Umbilical cord (tissue), 2 donors: ENCODE measurements at places on chromosomes 2 and 18. TPM values are rescaled to one million over a fixed set of nuclear protein-coding genes. Genes with fewer than 3 reads are reported as not detected.
A peak's percentile ranks its signal among the peaks of the same experiment; 100 is the strongest.

RBM44 gene
- total RNA-seq: 2.4 TPM

COA5 gene
- 24.3 TPM for total RNA-seq

G6PC2 gene
- 0.24 TPM for total RNA-seq

NOL4 gene
- total RNA-seq: 2.9 TPM

CYP26B1 gene
- total RNA-seq: 0.48 TPM

RUFY4 gene
- 13.7 TPM for total RNA-seq

RETSAT gene
- total RNA-seq: 55.1 TPM

UGT1A4 gene
- not detected for total RNA-seq

PTPRN gene
- 5.5 TPM for total RNA-seq

FNDC4 gene
- total RNA-seq: 3.1 TPM

TTR gene
- 15.6 TPM for total RNA-seq

IL1RL1 gene
- 4.6 TPM for total RNA-seq

CDK15 gene
- total RNA-seq: 6.7 TPM

LYG2 gene
- not detected for total RNA-seq

DNA sequence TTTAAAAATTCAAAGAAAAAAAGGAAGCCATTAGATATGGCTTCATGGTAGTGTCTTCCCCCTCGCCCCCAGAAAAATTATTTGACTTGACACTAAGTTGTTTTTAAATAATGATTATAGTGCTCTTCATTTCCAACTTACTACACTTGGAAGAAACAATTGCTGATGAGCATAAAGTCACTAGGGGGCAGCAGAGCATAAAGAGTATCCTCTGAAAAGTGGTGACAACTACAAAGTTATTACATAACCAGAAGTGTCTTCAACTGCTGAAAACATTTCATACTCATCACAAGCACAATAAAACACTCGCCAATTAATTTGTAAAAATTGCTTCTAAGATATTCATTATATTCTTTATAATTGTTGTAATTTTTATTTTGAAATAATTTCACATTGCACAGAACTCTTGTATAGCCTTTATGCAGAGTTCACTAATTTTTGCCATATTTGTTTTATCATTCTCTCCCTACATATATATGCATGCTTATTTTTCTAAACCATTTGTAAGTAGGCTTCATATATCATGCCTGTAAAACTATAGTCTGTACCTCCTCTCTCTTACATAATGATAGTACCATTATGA lies 54.9 kb downstream of the EXOC6B start:
- peak; percentile 82 for DNase-seq

DNA sequence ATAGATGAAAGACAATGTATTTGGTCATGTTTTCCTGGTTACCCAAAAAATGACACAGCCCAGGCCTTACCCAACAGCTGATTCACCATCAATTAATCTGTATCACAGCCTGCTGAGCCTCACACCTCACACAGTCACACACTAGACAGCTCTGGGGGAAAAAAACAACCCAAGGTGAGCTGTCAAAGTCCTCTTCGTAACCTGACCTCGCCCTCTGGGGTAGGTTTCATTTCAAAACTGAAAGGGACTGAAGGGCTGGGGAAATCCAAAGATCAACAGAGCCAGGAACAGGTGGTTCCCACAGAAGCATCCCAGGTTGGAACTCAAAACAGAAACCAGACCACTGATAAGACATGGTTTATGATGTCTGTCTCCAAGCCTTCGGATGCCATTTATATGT lies 18.2 kb upstream of the PCBP1 start:
- no peak for DNase-seq

DNA sequence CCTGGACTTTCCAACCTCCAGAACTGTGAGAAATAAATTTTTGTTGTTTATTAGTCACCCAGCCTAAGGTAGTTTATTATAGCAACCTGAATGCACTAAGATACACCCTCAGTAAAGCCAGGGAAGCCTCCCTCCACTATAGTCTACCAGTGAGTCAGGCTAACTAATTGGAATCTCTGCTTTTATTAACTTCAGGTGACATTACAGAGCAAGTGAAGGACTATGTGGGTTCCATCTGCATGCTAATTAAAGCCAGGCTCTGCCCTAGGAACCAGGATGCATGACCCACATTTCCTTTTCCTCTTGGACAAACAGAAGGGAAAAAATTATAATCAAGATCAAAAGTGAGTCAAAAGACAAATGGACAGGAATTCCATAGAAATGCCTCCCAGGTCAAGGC lies 56.1 kb downstream of the ZC3H8 start:
- DNase-seq: no peak

GRCh38 chr18:45628979-45629958 lies 14.0 kb downstream of the SLC14A2 start:
- no peak for DNase-seq

DNA sequence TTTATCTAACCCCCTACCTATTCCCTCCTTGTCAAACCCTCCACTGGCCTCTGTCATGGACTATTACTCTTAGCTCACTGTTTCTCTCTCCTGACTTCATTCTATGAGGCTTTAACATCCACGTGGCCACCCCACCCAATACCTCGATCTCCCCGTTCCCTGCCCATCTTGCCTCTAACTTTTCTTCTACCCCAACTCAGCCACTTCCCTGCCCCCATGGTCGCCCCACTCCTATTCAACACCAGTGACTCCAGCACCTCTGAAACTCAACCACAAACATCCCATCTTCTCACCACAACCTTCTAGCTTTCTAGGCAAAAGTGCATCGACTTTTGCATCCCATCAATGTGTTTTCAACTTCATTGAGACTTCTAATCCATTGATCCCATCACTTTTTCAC lies 94.2 kb upstream of the EPAS1 start:
- no peak for DNase-seq

DNA sequence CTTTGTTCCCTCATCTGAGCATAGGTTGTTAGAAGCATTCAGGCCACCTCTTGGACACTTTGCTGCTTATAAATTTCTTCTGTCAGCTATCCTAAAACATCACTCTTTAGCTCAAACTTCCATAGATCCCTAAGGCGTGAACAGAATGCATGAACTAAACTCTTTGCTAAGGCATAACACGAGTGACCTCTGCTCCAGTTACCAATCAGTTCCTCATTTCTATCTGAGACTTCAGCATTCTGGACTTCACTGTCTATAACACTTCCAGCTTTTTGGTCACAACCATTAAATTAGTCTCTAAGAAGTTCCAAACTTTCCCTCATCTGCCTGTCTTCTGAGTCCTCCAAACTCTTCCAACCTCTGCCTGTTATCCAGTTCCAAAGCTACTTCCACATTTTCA lies 8.3 kb upstream of the VWA3B start:
- DNase-seq: no peak

- no peak for DNase-seq
Observed at GRCh38 chr2:238338710-238339394, 18.5 kb downstream of the TRAF3IP1 start.

DNA sequence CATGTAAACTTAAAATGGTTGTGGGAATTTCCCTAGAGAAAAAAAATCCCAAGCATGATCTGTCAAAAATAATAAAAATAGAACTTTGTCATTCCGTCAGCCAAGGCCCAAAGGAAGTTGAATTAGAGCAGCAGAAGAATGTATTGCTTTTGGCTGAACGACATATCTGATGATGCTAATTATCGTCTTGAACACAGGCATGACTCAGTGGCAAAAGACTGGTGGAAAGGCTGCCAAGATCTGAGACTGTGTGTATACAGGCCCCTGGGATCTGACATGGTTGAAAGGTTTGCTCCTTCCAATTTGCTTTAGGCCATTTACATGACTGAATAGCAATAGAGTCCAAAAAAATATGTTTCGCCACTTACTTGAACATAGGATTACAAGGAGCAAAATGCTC lies 1057.1 kb upstream of the CRIM1 start:
- DNase-seq: peak; percentile 35

GRCh38 chr2:163541495-163541894 lies 194.3 kb downstream of the FIGN start:
- no peak for DNase-seq

- DNase-seq: peak; percentile 30
Observed at GRCh38 chr2:105576440-105577241, 168.1 kb upstream of the NCK2 start.

DNA sequence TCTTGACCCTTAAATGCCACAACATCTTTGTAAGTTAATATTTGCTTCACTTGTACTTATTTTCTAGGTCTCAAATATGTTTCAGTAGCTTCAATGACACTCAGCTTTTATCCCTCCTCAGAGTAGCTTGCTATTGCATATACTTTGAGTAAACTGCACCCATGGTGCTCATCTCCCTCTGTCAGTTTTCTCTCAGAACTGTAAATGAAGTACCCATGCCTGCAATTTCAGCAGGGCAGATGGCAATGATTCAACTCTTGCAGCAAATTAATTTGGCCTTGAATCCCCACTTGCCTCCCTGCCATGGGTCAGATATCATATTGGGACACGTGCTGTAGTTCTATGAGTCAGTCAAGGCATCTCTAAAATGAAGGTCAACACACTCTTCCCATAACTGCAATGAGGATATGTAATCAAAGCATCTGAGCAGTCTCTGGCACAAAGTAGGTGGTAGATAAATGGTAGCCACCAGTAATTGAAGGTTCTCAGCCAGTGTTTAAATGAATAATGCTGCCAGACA lies 225.8 kb downstream of the PIEZO2 start:
- DNase-seq: no peak

GRCh38 chr2:43149482-43150107 lies 76.8 kb downstream of the ZFP36L2 start:
- no peak for DNase-seq

DNA sequence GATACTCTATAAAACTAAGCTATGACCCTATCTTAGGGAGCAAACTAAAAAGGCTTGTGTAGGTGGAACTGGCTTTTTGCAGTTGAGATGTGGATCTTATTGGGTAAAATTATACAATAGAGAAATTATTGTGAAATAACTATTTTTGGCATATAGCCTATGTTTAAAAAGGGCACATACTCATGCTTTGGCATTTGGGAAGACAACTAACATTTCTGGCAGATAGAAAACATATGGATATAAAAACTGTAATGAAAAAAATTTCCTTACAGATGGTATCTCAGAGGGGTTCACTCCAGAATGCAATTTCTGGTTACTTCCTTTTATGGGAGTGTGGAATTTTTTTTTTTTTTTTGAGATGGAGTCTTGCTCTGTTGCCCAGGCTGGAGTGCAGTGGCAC lies 120.1 kb upstream of the CCDC195 start:
- no peak for DNase-seq

DNA sequence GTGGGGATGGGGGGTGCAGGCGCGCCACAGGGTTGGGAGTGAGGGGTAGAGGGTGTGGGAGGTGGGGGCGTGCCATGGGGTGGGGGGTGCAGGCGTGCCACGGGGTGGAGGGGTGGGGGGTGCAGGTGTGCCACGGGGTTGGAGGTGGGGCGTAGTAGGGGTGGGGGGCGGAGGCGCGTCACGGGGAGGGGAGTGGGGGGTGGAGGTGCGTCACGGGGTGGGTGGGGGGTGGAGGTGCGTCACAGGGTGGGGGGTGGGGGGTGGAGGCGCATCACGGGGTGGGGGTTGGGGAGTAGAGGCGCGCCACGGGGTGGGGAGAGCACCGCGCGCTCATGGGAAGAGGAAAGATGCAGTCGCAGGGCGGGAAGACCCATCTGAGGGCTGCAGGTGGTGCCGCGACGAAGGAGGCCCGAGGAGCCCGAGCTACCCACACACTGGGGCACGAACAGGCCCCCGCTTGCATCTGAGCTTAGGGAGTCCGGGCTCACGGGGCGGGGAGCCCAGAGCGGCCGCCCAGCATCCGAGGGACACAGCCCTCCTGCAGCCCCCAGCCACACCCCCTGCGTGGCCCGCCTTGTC lies 37.5 kb downstream of the SNED1 start:
- no peak for DNase-seq

- no peak for DNase-seq
Observed at GRCh38 chr2:11683476-11683875, 13.5 kb upstream of the NTSR2 start.

DNA sequence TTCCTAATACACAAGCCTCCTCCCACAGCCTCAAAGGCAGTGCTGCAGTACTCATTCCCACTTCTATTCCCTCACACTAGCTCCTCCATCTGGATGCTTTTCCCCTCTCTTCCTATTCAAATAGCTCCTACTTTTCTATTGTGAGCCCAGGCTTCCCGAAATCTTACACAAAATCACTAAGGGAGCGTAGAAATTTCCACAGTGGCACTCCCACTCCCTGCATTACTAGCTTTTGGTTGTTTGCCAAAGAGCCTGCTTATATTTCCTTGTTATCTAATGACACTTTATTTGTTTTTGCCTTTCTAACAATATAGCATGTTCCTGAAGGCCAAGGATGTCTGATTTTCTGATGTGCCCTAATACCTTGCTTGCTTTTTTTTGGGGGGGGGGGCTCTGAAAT lies 10.9 kb downstream of the EPAS1 start:
- peak; percentile 41 for DNase-seq

DNA sequence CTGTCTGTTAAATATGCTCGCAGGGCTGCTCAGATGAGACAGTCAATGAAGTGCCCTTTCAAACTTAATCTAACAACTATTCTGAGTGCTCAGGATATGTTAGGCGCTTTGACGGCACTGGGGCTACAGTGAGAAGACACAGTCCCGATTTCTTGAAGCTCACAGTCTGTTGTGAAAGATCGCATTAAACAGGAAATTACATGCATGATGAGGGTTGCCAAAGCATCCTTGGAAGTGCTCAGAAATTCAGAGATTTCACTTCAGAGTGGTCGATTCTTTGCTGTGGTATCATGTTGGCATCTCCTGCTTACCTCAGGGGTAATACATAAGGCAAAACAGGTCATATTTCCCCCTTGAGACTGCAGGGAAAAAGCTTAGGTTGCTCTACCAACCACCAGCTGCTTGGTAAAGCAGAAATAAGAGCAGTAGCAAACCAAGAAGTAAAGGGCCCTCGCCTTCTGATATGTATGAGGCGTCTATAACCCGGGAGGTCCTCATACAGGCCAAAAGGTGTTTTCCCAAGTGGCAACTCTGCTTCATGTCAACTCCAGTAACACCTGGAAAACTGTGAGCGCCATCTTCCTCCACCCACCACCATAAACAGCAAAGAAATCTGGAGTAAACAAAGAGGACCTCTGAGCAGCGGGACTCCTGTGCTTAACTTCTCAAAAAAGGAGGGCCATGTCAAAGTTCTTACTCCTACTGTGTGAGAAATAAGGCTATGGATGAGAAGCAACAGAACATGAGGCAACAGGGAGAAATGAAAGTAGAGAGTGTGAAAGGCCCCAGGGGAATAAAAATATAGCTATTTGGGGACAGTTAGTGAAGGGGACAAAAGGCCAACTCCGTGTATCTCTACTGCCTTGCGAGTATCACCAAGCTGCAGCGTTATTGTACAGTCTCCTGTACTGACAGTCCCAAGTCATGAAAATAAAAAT lies 79.3 kb downstream of the CLHC1 start:
- no peak for DNase-seq

GRCh38 chr18:78975292-78975691 lies 4.3 kb upstream of the SALL3 start:
- no peak for DNase-seq

DNA sequence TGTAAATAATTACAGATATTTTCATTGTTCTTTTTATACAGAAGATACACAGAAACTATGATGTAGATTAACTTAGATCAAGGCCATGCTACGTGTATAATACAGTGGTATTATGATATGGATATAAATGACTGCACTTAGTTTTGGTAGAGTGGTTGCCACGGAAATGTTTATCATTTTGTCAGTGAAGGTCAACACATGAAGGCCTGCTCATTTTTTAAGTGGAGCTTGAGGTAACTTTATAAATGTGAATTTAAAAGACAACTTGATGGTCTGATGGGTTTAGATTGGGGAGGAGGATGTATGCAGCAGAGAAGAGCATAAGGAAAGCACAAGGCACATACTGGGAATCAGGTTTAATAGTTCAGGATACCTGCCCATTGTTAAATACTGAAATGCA lies 14.4 kb upstream of the BBS5 start:
- no peak for DNase-seq
